ENCODE measurements at places on chromosomes 5 and 9.
A peak's percentile ranks its signal among the peaks of the same experiment; 100 is the strongest.

DNA sequence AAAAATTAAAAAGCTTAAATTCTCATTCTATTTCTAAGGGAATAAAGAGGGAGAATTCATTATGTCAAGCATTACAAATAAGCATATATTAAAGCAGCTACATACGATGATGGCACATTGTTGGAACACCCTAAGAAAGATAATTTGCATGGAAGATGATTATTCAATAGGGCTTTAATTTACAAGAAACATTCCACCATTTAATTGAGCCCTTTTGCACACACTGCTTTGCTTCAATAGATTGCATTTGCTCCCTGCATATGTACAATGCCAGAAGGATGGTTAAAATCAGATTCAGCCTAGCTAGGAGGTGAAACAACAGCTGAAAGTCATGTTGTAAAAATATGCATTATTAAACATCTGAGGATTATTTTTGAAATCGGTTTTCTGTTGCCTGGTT lies 21.8 kb downstream of the KIAA1958 start:
- no peak for DNase-seq

DNA sequence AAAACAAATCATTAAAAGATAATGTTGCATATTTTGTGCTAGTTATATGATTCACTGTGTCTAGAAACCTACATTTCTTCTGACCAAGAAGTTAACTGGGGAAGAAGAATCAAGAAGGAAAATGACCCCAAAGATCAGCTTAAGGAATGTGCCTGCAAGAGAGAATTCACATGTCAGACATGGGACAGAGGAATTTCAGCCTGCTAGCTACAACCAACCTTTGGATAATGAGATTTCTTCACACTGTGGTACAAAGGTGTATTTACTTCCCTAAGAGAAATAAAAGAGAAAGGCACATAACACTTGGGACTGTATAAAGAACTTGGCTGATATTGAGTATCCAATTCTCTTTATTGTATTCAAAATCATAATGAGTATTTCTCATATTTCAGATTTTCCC lies 39.6 kb upstream of the ELL2 start:
- DNase-seq, result peak; percentile 32

DNA sequence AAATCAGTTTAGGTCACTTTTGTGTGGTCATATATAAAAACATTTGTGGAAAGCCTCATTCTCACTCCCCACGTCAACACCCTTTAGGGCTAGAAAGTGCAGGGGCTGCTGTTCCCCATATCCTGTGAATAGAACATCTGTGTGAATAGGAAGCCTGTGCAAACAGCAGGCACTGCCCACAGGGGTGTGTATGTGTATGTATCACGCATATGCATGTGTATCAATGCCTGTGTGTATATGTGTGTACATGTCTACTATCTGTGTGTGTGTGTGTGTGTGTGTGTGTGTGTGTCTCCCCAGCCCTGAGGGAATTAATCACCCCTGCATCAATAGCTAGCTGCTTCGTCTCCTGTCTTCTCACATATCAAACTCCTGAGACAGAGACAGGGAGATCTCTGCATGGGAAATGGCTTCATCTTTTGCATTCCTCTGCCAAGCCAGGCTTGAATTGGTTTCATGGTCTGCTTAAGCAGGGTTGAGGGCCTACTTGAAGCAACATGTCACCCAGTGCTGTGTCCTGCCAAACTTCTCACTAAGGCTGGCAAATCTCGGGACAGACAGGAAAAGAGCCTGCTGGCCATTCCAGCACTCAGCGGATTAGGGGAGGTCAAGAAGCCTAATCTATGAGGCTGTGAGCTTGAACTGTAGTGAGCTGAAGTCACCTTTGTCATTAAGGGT lies 265.8 kb downstream of the ADAMTSL1 start:
- DNase-seq, result no peak

- DNase-seq, result no peak
These were observed 13.8 kb upstream of the NKD2 start for GRCh38 chr5:994821-995220.
